ENCODE measurements at places on chromosomes 11 and 22.
A peak's percentile ranks its signal among the peaks of the same experiment; 100 is the strongest.

- DNase-seq, result no peak
Observed at GRCh38 chr22:24023204-24023789, 12.2 kb downstream of the CABIN1 start.

- no peak for DNase-seq
Observed at GRCh38 chr11:109267293-109268095, 154.5 kb upstream of the C11orf87 start.

- DNase-seq, result no peak
Observed at GRCh38 chr11:71324788-71325417, 72.5 kb upstream of the SHANK2 start.

DNA sequence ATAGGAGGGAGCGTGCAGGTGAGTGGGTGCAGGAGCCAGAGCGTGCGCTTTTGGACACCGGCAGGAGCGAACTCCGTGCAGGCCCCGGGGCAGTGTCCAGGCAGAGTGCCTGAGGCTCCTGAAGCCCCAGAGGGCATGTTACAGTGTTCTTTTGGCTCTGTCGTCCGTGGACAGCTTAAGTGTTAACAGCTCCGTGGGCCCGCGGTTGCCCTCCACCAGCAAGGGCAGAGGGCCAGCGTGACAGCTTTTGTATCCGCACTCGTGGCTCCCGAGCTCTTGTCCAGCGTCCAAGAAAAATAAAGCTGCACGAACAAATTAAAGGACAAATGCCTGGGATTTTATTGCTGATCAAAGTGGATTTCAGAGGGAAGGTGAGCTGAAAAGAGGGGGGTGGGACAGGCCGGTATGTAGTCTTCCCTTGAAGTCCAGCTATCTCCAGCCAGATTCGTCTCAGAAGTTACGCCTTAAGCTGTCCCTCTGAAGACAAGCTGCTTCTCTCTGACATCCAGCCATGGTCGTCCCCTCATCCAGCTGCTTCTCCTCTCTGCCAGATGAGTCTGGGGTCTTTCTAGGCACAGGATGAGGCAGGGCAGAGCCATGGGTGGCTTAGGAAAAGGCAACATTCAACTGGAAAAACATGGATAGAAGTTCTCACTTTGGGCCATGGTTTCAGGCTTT lies 968 bp upstream of the TMEM109 start:
- DNase-seq, result no peak

GRCh38 chr11:134792044-134792443 lies 380.0 kb upstream of the B3GAT1 start:
- no peak for DNase-seq

DNA sequence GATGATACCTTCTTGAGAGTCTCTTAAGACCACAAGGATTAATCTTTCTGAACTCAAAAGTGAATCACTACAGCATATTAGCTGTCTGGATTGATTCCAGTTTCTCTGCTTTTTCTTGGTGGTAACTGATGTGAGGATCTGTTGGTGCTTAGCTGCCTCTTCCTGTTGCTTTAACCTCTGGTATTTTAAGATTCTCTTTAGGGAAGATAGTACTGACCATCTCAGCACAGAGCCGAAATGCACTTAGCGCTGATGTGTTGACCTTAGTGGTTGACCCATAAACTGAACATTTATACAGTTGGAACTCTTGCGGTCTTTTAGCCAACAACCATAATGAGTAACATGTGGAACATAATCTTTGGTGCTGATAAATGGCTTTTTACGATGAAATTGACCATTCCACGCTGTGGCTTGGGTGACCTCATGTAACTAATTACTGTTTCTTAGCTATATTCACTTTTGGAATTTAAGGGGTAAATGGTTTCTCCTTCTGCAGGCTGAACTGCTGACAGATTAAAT lies 33.7 kb downstream of the APLP2 start:
- no peak for DNase-seq

- peak; percentile 64 for DNase-seq
Observed at GRCh38 chr11:1889224-1889930, 2.3 kb downstream of the PRR33 start.

DNA sequence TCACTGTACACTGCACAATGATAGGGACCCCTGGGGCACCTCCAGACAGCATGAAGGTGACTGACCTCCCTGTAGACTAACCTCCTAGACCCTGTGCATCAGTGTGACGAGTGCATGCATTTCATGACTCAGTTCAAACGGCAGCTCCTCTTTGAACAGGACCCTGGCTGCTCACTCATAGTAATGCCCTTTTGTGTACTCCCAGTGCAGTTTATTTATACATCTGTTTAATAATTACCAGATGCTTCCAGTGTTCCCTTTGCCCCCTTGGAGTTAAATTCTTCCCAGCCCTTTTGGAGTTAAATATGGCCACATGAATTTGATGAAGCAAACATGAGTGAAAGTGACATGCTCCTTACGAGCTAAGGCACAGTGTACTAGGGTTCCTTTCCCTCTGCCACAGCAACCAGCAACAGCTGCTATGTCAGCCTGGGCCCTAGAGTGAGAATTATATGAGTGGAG lies 72.4 kb downstream of the PANX1 start:
- no peak for DNase-seq

GRCh38 chr11:86991341-86991740 lies 36.1 kb upstream of the FZD4 start:
- DNase-seq, result no peak

DNA sequence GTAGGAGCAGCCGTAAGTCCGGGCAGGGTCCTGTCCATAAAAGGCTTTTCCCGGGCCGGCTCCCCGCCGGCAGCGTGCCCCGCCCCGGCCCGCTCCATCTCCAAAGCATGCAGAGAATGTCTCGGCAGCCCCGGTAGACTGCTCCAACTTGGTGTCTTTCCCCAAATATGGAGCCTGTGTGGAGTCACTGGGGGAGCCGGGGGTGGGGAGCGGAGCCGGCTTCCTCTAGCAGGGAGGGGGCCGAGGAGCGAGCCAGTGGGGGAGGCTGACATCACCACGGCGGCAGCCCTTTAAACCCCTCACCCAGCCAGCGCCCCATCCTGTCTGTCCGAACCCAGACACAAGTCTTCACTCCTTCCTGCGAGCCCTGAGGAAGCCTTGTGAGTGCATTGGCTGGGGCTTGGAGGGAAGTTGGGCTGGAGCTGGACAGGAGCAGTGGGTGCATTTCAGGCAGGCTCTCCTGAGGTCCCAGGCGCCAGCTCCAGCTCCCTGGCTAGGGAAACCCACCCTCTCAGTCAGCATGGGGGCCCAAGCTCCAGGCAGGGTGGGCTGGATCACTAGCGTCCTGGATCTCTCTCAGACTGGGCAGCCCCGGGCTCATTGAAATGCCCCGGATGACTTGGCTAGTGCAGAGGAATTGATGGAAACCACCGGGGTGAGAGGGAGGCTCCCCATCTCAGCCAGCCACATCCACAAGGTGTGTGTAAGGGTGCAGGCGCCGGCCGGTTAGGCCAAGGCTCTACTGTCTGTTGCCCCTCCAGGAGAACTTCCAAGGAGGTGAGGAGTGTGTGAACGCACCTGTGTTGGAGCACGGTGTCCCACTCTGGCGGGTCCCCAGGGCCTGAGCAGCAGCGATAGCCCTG lies at the start of gene TAGLN:
Gene TAGLN, plus strand, starts transcription at position 318 of the 863 bp plus-strand sequence. CDS start 3,644 bp downstream, outside the sequence.
- no peak for DNase-seq

- DNase-seq, result no peak
Observed at GRCh38 chr11:66327171-66328030, 8.8 kb downstream of the RIN1 start.

- DNase-seq, result no peak
Observed at GRCh38 chr22:47333625-47334024, 571.2 kb downstream of the TBC1D22A start.

DNA sequence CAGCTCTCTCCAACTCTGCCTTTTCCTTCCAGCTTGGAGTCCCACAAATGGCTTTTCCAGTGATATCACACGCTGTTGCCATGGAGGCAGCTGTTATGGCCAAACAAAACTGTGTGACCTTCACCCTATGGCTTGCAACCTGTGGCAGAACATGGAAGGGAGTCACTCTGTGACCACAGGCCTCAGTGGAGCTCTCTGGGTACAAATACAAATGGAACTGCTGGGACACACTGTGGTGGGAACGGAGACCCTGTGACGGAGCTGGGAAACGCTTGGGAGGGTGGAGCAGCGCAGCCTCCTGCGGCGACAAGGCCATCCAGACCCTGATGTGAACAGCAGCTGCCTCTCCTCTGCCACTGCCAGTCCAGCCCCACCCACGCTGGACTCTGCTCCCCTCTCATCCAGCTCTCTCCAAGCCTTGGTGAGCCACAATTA lies 162.5 kb downstream of the ETS1 start:
- DNase-seq, result no peak

- no peak for DNase-seq
Observed at GRCh38 chr11:81644239-81644840, 1089.3 kb downstream of the FAM181B start.

GRCh38 chr11:119318240-119319135 lies 1.6 kb upstream of the MCAM start:
- DNase-seq, result peak; percentile 58

DNA sequence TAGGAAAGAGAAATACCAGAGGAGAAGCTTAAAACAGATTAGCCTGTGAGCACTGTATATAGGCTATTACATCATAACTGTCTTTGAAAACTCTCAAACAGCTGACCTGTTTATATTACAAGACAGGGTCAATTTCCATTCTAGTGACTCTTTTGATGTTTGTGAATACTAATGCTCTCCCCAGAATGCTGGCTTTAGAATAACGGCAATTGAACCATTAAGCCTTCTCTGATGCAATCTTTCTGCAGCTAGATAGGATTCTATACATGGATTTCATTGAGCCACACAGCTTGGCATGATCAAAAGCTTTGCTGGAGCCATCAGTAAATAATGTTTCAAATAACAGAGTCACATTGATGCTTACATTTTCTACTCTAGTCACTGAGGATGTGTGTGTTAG lies 122.7 kb upstream of the FAT3 start:
- DNase-seq, result no peak

DNA sequence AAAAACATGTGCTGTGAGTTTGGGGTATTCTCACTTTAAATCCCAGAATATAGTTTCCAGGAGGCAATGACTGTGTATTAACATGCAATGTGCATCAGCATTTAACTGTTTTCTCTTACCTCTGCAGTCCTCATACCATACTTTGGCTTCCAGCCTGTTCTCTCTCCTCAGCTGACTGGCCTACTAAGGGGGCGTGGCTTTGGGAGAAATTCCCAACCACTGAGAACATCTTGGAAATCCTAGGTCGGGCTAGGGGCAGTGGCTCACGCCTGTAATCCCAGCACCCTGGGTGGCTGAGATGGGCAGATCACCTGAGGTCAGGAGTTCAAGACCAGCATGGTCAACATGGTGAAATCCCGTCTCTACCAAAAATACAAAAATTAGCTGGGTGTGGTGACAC lies 13.5 kb upstream of the ZC3H12C start:
- DNase-seq, result no peak

DNA sequence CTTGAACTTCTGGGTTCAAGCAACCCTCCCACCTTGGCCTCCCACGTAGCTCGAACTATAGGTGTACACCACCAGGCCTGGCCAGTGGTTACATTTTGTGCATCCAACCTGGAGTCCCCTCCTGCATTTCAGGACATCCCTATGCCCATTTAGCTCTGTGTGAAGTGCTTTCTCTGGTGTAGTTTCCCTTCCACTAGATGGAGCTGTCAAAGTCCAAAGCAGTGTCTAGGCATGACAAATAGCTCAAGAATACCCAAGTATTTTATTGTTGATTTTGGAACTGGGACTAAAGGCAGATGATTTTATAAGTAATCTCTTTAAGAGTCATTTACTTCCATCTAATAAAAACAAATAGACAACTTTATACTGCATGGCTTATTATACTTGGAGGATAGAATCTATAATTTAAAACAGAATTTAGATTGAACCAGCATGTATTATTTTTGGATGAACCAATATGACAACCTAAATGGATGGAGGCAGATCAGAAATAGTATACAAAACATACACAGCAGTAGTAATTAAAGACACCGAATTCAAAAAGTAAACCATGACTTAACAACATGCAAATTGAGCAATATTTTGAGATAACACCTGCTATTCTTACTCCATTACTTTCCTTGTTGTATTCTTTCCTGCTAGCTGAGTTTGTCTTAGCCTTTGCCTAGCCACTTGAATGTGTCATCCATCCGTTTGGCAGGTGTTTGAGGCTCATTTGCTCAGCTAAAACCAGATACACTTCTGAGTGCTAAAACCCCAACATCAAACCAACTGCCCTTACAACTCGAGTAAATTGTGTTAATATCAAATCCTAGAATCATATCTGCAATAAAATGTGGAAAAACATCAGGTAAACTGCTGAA lies 37.7 kb downstream of the EIF4ENIF1 start:
- DNase-seq, result no peak

- no peak for DNase-seq
Observed at GRCh38 chr11:12386745-12387144, 9.4 kb downstream of the PARVA start.

DNA sequence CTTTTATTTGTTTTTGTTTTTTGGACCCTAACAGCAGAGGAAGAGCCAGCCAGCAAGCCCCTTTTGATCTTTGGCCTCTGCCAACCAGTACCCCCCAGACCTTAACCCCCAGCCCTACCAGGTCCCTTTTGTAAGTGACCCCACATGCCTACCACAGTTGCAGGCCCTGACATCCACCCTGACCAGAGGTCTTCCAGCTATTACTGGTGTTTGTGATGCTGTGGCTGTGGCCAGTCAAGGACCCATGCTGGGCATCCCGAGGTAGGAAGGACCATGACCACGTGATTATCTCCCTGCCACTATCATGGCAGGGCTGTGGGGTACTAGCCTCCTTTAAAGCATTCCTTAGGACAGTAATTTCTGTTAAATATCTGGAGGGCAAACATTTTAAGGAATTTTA lies 9.0 kb downstream of the MED15 start:
- no peak for DNase-seq

GRCh38 chr11:9754010-9754471 lies 90.2 kb downstream of the SWAP70 start:
- no peak for DNase-seq

DNA sequence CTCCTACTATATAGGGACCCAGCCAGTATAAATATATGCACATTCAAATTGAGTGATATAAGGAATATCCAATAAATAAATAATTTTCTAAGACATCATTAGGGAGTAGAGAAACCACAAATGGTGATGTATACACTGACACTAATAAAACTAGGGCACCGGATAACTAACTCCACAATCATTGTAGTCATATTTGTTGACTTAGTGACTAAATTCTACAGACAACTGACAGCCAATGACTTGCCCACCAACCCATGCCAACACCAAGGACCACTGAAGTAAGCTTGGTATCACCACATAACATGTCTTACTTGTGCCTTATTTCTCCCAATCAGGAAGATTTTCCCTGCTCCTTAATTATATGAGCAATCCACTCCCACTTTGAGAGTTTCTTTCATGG lies 139.6 kb upstream of the TRPC6 start:
- DNase-seq, result no peak

- no peak for DNase-seq
Observed at GRCh38 chr22:45966895-45967365, 10.0 kb downstream of the WNT7B start.

DNA sequence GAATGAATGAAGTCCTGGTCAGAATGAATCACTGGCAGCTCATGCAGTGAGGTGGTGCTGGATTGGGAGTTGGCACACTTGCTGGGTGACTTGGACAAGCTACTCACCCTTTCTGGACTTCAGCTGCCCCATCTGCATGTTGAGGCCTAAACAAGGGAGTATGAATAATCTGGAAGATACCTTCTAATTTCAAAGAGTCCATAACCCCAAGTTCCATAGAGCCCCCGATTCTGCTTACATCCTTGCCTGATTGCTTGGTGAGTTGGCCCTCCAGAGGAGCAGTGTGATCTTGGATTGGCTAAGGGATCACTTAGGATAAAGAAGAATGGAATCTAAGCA lies 18.3 kb upstream of the ACCSL start:
- DNase-seq, result no peak

- no peak for DNase-seq
Observed at GRCh38 chr22:20283674-20284066, 15.6 kb upstream of the RTN4R start.
